ENCODE measurements at places on chromosomes 3 and 15. TPM values are rescaled to one million over a fixed set of nuclear protein-coding genes. Genes with fewer than 3 reads are reported as not detected.

Gene GOLGA6D
- total RNA-seq = not detected

Gene CYP8B1
- total RNA-seq = not detected

Gene LDHAL6B
- not detected for total RNA-seq

Gene HIGD2B
- not detected for total RNA-seq

Gene SYNPR
- not detected for total RNA-seq

Gene BBX
- total RNA-seq = 45.4 TPM

Gene PLXND1
- 1.4 TPM for total RNA-seq

Gene UROC1
- total RNA-seq = not detected

Gene LTK
- total RNA-seq = 0.87 TPM

All from activated CD4-positive, alpha-beta T cell treated with anti-CD3 and anti-CD28 coated beads, Interleukin-2, amount 10 ng/mL, durations not matched to agents 7 days and 5 days (primary cell).